ENCODE measurements at places on chromosomes 6 and 20. TPM values are rescaled to one million over a fixed set of nuclear protein-coding genes. Genes with fewer than 3 reads are reported as not detected.

The SPAG4 gene
- not detected for total RNA-seq

The YWHAB gene
- 79.7 TPM for total RNA-seq

The C6orf52 gene
- not detected for total RNA-seq

The RBM38 gene
- 16.7 TPM for total RNA-seq
